ENCODE measurements at places on chromosomes 3 and 15.

DNA sequence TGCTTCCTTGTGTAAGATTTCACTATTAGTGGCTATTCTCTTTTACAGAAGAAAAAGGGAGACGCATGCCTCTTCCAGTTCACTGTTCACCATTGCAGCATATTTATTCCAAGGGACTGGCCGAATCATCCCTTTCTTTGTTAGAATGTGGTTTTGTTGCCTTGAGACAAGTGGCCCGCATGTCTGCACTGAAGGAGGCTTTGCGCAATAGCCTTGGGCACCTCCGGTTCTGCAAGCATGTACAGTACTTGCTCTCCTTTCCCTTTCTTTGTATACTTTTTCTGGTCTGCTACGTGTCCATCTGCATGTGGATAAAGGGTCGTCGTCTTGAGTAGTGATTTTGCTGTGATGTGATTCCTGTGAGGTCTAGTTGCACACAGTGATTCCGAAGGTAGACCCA lies 43.0 kb downstream of the FLNB start:
- no peak for DNase-seq

GRCh38 chr3:36416599-36416998 lies 36.3 kb downstream of the STAC start:
- DNase-seq: no peak

GRCh38 chr3:16507578-16508242 lies 5.8 kb downstream of the RFTN1 start:
- DNase-seq: no peak

- DNase-seq: no peak
Observed at GRCh38 chr3:15152184-15152583, 53.2 kb upstream of the RBSN start.

- no peak for DNase-seq
Observed at GRCh38 chr3:31790193-31791089, 190.6 kb downstream of the OSBPL10 start.

DNA sequence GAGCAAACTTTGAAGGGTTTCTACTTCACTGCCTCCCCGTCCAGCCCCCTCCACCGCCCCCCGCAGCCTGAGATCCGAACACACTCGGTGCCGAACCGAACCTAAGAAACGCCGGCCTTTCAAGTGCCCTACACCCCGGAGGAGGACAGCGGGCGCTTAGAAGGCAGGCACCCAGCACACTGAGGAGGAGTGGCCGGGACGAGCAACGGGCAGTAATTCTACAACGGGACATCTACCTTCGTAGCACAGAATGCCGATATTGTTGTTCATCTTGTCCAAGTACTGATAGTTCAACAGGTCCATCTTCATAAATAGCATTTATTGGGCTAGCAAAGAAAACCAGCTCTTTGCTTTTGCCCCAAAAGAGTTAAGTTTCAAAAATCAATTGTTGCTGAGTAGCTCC lies 513 bp downstream of the VGLL4 start:
- DNase-seq: no peak

GRCh38 chr3:45171283-45171682 lies 25.1 kb upstream of the CDCP1 start:
- no peak for DNase-seq

GRCh38 chr3:115537669-115538068 lies 85.6 kb upstream of the GAP43 start:
- no peak for DNase-seq

- no peak for DNase-seq
Observed at GRCh38 chr15:65406424-65407000, 16.2 kb downstream of the IGDCC4 start.

DNA sequence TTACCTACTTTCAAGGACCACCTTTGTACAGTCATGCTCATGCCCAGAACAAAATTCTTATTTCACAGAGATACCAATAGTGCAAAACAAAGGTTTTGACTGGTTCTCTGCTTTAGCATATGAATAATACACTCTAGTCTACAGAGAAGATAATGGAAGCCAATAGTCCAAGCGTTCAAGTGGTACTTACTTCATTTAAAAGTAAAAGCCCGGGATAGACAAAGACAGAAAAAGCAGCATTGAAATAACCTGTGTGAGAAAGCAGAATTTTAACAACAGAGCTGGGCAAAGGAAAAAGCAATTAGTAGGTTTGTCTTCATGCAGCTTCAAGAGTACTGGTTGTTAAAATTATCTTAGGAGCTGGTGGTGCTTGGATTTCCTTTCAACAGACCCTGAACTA lies 848.3 kb downstream of the FHIT start:
- DNase-seq: no peak

GRCh38 chr15:34786206-34786605 lies 9.1 kb downstream of the ACTC1 start:
- no peak for DNase-seq

- no peak for DNase-seq
Observed at GRCh38 chr3:157285966-157286365, 126.0 kb upstream of the CCNL1 start.

DNA sequence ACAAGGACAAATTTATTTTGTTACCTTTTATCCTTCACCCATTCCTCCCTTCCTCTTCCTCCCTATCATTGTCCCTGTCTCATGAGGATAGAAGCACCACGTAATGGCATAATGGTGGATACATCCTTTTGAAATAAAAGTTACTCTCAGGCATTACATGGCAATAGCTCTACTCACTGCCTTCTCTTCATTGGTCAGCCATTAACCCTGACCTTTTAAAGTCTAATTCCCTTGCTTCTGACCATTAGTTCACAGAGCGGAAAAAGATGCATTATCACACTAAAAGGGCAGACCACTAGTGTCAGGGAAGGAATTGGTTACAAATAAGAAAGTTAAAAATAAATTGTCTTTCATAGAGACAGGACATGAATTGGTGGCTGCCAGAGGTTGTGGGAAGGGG lies 54.6 kb upstream of the EIF1B start:
- no peak for DNase-seq

Measured in stimulated activated CD8-positive, alpha-beta memory T cell treated with anti-CD3 and anti-CD28 coated beads, Interleukin-15, amount 100 ng/mL, for 4 hours (primary cell).